ENCODE measurements at places on chromosomes 2 and 18. TPM values are rescaled to one million over a fixed set of nuclear protein-coding genes. Genes with fewer than 3 reads are reported as not detected.

DNA sequence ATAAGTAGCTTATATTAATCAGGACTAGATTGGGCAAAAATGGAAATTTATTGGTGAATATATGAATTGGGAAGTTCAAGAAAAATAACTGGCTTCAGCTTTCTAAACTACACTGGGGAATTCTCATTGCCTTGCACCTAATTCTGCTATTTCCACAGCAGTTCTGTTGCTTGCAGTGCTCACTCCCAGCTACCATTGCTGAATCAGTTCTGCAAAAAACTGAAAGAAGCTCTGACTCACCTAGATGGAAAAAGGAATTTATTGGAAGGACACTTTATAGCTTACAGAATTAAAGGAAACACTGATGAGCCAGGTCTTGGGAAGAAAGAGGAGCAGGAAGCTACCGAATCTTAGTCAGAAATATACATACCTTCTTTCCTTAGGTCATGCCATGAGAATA, 60.3 kb upstream of the ACVR1 start:
- DNase-seq, result no peak

DNA sequence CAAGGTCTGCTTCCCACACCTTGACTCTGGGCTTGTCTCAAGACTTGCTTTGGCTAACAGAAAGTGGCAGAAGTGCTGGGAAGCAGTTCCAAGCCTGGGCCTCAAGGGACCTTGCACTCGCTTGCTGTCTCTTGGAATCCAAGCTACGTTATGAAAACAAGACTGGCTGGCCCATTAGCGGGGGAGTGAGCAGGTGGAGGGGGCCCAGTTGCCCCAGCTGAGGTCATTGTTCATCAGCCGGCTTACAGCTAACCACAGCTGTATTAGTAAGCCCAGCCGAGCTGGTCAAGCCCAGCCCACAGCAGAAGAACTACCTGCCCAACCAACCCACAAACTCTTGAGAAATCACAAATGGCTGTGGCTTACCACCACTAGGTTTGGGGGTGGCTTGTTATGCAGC, 63.1 kb downstream of the MARCO start:
- no peak for DNase-seq

Gene GAL3ST2
- 0.18 TPM for total RNA-seq

DNA sequence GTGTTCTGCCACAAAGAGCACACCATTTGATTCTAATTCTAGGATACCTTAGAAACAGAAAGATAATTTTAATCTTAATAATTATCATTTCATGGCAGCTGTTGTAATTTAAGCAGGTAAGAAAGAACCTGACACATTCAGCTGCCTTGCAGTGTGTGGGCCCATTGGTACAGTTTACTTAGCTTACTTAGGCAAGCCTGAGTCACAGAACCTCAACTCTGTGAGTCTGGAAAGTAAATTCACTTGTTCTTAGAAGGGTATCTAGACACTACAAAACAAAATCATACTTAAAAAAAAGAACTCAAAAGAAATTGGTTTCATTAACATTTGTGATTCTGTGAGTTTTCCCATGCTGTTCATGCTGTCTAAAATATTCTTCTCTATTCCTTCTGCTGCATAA, 956.3 kb upstream of the SLC39A10 start:
- DNase-seq, result no peak

DNA sequence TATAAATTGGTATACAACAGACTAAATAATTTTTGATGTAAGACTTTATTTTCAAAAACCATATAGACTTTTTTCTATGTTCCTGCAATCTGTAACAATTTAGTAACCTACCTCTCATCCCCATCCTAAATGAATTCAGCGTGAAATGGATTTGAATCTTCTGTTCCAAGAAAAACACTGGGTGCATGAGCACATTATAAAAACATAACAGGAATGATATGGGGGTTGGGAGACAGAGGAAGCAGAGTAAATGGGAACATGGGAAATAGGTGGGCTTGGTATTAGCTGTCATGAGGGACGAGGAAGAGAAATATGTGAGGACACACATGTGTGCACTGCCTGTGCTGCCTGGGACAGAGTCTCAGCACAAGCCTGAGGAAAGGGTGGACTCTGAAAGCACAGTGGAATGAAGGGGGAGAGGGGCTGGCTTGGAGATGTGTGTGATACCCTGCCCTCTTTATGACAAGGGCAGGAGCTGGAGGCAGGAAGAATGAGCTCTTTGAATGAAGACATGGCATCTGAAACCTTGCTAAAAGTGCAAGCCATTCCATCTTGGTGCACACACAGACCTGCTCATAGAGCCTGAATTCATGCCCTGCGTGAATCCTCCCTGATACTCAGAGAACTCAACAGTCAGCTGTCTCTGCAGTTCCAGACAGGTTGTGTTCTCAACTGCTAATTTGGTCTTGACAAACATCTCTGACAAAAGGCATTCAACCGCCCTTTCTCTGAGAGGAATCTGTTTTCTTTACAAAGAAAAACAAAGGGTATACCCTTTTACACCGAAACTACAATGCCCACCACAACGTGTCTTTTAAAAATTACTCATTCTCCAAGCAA, 66.6 kb downstream of the EPB41L3 start:
- no peak for DNase-seq

- no peak for DNase-seq
These were observed 124.2 kb downstream of the LPIN1 start for GRCh38 chr2:11870584-11870983.

- DNase-seq, result no peak
These were observed 35.2 kb downstream of the SPOPL start for GRCh38 chr2:138536740-138537139.

DNA sequence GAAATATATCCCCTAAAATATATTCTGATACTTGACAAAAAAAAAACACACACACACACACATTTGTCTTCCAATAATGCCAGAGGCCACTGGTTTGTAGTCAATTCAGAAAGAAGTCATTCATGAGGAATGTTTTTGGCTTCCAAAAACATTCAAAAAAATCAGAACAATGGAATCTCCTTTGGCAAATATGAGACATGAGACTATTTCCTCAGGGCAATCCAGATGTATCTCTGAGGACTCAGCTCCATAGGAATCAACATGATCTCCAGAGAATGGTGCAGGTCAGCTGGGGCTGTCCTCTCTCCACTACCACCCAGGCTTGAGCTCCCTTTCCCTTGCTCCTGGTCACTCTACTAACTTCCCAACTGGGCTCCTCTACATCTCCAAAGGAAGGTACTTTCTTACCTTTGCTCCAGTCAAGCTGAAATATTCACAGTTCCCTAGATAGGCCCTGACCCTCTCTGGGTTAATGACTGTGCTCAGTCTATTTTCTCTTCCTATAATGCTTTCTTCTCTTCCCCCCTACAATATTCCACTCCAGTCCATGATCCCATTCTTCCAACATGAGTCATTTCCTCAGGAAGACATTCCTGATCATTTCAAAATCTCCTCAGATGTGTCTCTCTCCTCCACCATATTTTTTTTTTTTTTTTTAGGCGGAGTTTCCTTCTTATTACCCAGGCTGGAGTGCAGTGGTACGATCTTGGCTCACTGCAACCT, 145.3 kb downstream of the C1D start:
- peak; percentile 89 for DNase-seq

GRCh38 chr2:48176876-48177275, 270.6 kb upstream of the FBXO11 start:
- no peak for DNase-seq

DNA sequence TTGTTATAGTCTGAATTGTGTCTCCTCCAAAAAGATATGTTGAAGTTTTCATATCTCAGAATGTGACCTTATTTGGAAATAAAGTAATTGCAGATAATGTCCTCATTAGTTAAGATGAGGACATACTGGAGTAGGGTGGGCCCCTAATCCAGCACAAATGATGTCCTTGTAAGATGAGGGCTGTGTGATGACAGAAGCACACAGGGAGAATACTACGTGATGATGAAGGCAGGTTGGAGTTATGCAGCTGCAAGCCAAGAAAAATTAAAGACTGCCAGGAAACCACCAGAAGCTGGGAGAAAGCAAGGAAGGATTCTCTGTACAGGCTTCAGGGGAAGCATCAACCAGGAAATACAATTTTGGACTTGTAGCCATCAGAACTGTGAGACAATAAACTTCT, 58.3 kb upstream of the PNPT1 start:
- peak; percentile 44 for DNase-seq

DNA sequence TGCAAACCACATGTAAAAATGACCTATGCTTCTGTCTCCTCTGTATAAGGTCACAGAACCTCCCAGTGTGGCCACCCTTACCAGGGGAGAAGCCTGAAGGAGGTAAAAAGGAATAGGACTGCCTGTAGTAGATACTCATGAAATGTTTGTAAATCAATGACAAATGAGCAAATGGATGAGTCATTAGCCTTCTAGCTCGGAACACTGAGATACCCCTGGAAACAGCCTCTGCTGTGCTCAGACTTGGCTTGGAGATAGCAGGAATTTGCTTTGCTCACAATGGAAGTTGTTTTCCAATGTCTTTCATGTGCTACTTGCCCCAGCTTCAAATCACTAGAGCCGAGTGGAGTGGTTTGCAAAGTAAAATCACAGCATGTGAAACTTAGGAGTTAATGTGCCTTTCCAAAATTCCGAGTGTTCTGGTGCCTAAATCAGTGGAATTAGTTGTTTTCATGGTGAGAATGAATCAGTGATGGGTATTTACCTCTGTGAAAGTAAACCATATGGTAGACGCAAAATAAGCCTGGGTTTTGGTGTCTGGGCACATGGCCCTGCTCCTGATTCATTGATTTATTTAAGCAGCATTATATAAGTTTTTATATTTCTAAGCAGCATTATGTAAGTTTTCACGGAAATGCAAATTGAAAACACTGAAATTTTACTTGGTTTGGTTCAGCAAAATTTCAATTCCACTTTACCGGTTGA, 154.0 kb upstream of the MAP3K20 start:
- no peak for DNase-seq

GRCh38 chr2:51243892-51244535, 212.1 kb upstream of the NRXN1 start:
- DNase-seq, result no peak

Gene HK2
- 127 TPM for total RNA-seq

Gene NAT8
- not detected for total RNA-seq

- no peak for DNase-seq
These were observed 58.6 kb downstream of the RELCH start for GRCh38 chr18:62245699-62246098.

- no peak for DNase-seq
These were observed 492.8 kb upstream of the RAB12 start for GRCh38 chr18:8116341-8117005.

- peak; percentile 73 for DNase-seq
These were observed 27.2 kb upstream of the BBS5 start for GRCh38 chr2:169452080-169452479.

- DNase-seq, result no peak
These were observed 53.2 kb downstream of the ICA1L start for GRCh38 chr2:202818321-202818720.

- DNase-seq, result no peak
These were observed 55.9 kb downstream of the NXPH2 start for GRCh38 chr2:138724327-138724726.

- DNase-seq, result no peak
These were observed 126.7 kb upstream of the COPS8 start for GRCh38 chr2:236959036-236959435.

Gene POTEC
- total RNA-seq, result not detected

Gene ALK
- total RNA-seq, result 0.88 TPM

GRCh38 chr2:239956818-239957261, 68.3 kb downstream of the NDUFA10 start:
- DNase-seq, result no peak

All from cardiac muscle cell (in vitro differentiated cells and primary cell).